ENCODE measurements at places on chromosomes 13 and 19.

GRCh38 chr19:6886277-6886897 lies 992 bp upstream of the ADGRE1 start:
- DNase-seq = no peak

- DNase-seq = no peak
Measured at GRCh38 chr19:802498-803098, 5.3 kb downstream of the PTBP1 start.

DNA sequence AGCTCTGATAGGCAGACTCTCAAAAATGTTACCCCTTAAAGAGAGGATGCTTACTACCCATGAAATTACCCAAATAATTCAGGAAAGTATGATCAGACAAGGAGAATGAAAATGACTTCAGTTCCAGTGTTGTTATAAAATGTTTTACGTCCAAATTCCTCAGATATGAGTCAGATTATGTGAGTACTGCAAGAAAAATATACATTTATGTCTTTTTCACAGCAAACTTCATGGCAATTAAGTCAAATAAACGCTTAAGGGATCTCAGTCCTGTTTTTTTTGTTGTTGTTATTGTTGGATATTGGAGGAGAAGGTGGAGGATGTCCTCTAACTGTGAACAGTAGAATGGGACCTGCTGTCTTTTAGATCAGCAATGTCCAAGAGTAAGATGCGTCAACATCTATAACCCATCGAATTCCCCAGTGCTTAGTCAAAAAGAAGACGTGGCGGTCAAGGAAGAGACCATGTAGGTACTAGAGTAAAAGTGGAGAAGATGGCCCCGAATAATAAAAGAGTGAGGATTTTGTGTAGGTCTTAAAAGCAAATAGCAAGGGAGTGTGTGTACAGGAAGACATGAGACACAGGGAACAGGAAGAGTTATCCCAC lies 215.4 kb upstream of the IRS2 start:
- no peak for DNase-seq

DNA sequence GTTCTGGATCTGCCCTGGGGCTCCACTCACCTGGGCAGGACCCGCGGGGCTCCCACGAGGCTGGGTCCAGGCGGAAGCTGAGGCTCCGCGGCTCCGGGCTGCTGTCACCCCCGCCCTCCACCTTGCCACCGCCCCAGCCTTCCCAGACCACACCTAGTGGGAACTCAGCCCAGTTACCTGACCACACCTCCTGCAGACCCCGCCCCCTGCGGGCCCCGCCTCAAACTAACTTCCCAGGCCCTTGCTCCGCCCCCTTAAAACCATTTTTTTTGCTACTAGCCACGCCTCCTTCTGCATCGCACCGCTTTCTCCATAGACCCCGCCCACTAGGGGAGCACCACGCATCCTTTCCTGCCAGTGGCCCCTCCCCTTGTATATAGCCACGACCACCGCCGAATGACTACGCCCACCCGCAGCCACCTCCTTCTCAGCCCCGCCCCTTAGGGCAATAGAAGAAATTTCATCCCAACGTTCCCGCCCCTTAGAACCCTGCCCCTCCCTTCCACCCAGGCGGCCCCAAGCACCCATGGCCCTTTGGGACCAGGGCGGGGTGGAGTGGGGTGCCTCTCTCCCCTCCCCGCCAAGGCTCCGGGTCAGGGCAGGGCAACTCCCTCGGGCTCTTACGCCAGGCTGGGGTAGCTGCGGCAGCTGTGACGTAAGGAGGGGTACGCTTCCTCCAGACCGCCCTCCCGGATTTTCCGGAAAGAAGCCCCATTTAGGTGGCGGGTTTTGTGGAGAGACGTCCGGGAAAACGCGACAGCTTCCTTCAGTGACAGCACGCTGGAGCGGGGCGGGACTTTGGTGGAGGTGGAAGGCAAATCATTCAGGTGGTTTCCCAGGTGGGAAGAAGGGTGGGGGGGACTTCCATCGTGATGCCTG lies at the start of gene SH2D3A:
Gene SH2D3A (minus strand): TSS at position 79 of the 879 bp plus-strand sequence. CDS start 3,687 bp downstream, outside the sequence.
- no peak for DNase-seq

DNA sequence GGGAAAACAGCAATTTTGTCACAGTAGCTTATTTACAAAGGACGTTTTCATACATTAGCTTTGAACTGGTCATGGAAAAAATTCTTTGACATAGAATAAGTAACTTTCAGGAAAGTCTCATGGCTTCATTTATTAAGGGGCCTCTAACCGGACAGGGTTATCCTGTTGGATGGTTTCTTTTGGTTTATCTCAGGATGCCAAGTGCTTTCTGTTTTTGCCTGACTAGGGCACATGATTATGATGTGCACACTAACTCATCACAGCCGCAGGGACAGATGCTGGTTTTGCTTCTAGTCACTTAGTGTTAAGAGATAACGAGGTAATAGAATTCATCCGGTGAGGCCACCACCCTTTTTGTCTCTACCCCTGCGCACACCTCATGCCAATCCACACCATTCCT lies 53.0 kb downstream of the TGDS start:
- no peak for DNase-seq

DNA sequence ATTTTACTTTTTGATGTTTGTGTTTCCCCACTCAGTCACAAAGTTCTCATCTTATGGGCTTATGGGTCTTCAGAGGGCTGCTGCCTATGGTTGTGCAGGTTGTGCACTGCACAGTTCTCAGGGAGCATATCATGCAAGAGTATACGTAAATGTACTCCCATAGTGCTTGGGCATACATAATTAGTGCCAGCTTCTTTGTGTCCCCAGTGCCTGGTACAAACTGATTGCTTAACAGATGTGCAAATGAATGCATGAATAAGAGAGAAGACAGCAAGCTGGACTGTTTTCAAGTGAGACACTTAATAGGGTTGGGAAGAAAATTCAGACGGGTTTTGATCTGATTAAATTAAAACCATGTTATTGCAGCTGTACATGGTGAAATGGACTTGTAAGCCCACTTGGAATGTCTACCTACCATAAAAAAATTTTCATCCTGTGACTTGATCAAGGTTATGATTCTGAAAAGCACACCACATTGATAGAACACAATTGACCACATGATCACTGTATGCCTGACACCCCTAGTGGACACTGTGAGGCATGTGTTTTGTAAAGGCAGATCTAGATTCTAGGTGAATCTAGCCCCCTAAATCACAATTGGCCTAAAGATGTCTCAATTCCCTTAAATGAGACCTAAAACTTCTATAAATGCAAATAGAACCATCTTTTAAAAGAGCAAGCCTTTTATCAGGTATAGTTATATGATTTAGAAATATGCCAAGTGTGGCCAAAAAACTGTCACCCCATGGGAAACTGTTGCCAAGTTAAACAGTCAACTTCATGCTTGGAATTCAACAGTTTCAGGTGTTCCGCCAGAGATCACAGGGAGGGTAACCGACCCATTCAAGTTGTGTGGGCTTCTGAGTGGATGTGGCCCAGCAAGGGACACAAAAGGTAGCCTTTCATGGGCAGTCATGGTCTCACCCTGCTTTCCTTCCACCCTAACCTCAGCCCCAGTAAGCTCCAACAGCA lies 27.9 kb downstream of the FAM124A start:
- DNase-seq = no peak

- no peak for DNase-seq
Measured at GRCh38 chr19:1076951-1077350, 10.0 kb downstream of the ARHGAP45 start.

- DNase-seq = no peak
Measured at GRCh38 chr13:99429670-99430069, 71.6 kb upstream of the TM9SF2 start.

Measured in cortex of kidney (tissue), 1 donor.